Muscle of back (tissue), 13 donors: ENCODE measurements at places on chromosomes 11 and 22. TPM values are rescaled to one million over a fixed set of nuclear protein-coding genes. Genes with fewer than 3 reads are reported as not detected.

GRCh38 chr11:127075758-127076157, 75.2 kb upstream of the KIRREL3 start:
- DNase-seq = no peak

GRCh38 chr11:127950162-127950561, 637.2 kb downstream of the ETS1 start:
- no peak for DNase-seq

DNA sequence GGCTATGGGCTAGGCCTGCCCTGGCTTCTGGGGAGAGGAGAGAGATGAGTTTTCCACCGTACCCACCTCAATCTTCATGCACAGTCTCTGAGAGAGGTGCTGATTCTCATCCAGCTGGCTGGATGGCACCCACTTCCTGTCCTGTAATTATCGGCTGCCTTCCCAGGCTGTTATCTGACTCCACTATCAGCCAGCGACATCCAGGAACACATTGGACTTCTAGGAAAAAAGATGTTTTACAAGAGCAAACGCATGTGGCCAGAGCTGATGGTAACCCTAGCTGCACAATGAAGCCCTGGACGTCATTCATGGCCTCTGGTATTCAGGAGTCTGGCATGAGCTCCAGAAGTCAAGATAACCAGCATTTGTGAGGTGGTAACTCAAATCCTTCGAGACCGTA, 137.4 kb downstream of the EHF start:
- DNase-seq = no peak

GRCh38 chr22:27786965-27787364, 14.6 kb downstream of the MN1 start:
- no peak for DNase-seq

DNA sequence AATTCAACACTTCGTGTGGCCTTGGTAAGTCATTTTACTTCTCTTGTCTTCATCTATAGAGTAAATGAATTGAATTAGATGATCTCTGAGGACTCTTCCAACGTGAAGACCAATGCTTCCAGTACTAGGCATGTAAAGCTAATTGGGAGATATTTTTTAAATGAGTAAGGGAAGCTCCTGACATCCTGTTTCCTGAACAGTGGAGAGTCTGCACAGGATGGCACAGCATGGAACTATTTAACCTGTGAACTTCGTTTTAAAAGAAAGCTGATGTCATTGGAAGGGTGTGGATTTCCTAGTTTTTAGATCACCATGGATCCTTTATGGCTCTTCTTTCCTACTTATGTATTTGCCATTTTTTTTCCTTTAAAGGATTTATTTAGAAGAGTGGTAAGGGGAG, 48.4 kb upstream of the HSD17B12 start:
- DNase-seq = peak; percentile 9

DNA sequence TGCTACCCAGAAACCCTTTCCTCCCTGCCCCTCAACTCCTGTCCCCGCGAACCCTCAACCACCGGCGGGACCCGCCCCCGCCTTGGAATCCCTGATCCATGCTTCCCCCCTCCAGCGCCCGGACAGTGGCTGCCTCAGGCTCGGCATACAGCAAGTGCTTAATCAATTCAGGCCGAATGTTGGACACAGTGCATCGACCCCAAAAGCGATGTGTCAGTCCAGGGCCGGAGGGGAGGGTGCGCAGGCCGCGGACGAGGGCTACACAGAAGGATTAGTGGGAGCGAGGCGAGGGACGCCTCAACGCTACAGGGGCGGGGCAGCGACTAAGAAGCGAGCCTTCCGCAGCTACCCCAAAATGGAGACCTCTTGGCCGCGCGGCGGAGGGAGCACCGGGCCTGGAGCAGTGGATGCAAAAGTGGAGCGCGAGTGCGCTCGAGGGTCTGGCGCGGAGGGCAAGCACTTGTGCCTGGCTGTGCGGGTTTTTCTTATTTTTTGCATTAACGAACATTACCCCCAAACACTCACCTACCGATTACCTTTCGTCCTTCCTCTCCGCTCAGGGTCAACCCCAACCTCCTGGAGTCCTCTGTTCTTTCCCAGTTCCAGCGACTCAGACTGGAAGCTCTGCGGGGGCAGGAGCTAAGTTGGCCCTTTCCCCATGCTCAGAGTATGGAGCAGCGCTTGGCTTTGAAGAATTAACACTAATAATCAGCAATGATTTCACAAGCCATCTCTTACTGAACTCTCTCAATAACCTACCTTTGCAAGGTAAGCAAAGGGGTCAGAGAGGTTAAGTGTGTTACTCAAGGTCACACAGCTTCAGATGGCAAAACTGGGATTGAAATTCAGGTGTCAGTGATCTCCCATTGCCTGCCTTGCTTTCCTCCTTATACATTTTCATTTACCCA, 30.0 kb upstream of the WNT11 start:
- DNase-seq = peak; percentile 95

GRCh38 chr22:31106731-31107177, 614 bp downstream of the SELENOM start:
- no peak for DNase-seq

DNA sequence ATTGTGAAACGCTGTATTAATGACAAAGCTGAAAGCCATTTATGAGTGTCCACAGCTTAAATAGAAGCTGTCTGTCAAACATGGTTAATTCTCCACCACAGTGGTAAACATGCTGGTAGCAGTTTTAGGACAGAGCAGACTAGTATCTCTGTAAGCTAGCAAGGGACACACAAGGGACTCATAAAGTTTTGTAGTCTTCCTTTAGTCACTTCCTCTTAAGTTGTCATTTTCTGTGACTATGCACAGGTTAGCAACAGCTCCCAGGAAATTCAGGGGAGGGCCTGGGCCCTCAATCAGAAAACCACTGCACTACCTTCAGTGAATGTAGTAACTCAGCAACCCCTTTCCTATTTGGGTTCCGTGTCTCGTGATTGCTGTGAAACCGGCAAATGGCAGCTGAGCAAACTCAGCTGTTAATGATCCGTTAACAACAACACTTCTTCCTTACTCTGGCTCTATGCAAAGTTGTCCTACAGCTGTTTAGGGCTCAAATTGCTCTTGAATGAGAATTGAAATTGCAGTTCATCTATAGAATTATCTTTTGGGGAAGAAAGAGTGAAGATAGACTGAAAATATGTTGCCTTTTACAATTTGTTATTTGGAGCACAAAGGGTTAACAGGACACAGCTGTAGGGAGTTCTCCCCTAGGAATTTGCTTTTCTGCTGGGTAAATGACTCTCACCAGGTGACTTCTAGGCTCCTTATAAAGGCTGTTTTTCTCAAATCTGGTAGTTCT, at the start of gene MMP26:
MMP26 (plus strand) TSS at position 731 of the 736 bp plus-strand sequence.
- peak; percentile 44 for DNase-seq

- DNase-seq = no peak
Observed at GRCh38 chr11:114892381-114893197, 214.3 kb downstream of the NXPE2 start.

DNA sequence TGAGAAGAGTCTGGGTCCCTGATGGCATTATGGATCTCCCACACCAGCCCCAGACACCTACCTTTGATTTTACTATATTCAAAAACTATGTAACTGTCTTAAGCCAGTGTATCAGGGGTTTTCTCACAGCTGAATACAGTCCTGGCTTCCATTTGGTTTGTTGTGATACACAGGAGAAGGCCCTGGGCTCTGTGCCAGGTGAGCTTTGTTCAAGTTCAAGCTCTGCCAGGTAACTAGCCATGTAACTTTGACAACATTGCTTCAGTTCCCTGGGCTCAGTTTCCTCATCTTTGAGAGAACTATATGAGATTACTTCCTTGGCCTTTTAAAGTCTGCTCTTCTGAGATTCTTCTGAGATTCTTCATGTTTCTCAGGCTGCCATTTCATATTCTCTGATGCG, 327.5 kb upstream of the TENM4 start:
- DNase-seq = no peak

- no peak for DNase-seq
Observed at GRCh38 chr11:102712137-102712536, 6.6 kb upstream of the MMP27 start.

- DNase-seq = no peak
Observed at GRCh38 chr11:109062871-109063270, 359.1 kb upstream of the C11orf87 start.

DNA sequence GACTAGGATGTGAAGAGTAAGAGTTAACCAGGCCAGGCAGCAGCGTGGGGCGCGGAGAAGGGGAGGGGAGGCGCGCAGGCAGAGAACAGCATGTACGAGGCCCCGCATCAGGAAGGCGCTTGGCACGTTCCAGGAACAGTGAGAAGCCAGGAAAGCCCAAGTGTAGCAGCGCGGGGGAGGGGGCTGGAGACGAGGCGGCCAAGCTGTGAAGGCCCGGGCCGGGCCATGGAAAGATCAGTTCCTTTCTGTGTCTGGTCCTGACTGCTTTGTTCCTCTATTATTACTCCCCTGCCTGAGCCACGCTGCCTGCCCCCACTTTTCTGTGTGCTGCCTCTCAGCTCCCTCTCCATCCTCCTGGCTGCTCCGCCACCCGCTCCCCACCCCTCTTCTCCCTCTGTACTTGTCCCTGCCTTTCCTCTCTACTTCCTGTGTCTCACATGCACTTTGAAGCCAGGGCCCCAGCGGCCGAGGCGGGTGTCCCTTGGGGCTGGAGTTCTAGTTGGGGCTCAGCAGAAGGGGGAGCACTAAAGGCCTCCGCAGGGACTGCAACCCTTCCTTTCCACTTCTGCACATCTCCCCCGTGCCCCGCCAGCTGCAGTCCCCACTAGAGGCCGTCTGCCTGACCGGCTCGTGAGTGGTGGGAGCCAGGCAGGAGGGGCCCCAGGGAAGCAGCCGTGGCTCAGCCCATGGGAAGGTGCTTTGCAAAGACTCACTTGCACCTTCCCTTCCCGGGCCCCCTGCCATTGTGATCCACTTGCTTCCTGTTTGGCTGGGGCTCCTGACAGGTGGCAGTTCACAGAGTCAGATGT, 63.7 kb downstream of the PRDM11 start:
- DNase-seq = peak; percentile 94

- no peak for DNase-seq
Observed at GRCh38 chr11:124207102-124207792, 24.1 kb downstream of the OR10D3 start.

GRCh38 chr11:59551659-59552521, 40.6 kb downstream of the OR4D9 start:
- peak; percentile 87 for DNase-seq

- no peak for DNase-seq
Observed at GRCh38 chr22:46590334-46590733, 29.9 kb upstream of the GRAMD4 start.

- peak; percentile 94 for DNase-seq
Observed at GRCh38 chr11:119356349-119357031, 10.0 kb upstream of the MFRP start.

DNA sequence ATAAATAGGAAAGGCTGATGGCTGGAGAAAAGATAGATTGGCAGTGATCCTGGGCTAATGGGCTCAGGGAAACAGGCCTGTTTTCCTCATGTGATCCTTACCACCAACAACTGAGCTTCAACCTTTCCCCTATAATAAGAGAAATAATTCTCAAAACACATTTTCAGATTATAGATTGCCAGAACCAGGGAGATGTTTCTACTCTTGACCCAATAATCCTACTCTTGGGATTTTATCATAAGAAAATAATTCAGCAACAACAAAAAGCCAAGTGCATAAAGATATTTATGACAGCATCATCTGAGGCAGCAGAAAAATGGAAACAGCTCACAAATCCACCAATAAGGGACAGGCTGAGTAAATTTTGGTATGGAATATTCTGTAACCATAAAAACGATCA, 54.3 kb downstream of the ADM start:
- DNase-seq = no peak

DNA sequence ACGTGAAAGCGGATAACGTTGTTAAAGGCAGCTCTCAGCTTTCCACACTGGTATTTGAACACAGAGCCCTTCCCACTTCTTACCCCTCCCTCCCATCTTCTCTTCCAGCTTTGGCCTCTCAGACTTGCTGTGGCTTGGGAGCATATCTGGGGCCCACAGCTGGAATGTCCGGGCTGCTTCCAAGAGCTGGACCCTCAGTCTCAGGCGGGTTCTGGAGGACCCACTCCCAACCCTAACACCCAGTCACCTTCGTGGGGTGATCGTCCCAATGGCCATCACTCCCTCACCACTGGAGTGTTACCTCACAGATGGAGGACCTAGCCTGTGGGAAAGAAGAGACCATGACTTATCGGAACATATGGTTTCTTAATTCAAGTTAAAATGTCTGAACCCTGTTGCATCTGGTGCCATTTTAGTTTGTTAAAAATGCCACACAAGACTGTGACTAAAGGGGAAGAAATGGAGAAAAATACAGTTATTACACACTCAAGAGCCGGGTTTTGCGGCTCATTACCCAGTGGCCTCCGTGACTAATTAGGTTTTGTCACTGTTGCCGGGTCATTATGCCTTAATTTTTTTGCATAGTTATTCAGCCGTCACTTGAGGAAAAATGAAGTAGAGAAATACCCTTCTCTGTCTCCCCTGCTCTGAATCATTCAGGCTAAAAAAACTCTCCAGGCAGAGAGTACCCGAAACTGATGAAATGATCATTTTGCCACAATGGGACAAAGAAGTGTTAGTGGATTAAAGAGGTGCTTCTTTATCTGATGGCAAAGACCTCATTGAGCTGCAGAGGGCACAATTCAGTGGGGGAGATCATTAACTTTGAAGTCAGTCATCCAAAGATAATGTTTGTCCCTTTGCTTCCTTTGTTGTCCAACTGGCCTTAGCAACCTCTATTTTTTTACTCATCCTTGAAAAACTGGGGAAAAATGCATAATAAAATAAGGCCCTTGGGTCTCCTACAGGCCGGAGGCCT, 87.2 kb upstream of the HTATIP2 start:
- DNase-seq = no peak

- DNase-seq = no peak
Observed at GRCh38 chr22:47309476-47309875, 547.0 kb downstream of the TBC1D22A start.

DNA sequence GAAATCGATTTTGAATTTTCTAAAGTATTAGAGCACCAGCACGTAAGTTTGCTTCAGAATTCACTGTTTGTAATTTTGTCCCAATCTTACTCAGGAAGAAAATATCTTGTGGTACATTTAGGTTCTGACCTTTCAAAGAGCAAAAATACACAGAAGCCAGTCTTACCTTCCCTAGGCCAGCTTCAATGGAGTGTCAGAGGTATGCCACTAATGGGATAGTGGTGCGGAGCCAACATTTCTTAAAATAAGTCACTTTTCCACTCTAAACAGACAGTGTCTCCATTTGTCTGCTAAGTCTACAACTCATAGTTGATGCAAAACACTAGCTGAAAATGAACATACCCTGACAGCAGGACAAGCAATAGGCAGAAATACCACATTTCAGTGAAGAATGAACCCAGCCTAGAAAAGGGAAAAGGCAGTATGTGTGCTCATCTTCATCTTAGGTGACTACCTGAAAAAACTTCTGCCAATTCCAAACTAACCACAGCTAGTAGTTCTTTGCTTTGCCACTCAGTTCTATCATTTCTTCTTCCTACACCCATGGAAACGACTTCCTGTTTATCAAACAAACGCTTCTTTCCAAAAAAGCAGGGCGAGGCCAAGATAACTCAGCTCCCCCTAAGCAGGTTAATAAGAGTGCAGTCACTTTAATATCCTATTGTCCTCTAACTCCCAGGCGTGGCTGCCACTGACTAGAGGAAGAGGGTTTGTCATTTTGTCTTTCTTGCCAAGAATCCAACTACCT, 94.0 kb upstream of the APOA1 start:
- no peak for DNase-seq

- peak; percentile 44 for DNase-seq
Observed at GRCh38 chr22:33209930-33210784, 152.0 kb upstream of the SYN3 start.

The GRIA4 gene
- 6.5 TPM for polyA plus RNA-seq

The PHF21B gene
- polyA plus RNA-seq = 0.49 TPM

The SNX32 gene
- 2.3 TPM for polyA plus RNA-seq

The MIOX gene
- polyA plus RNA-seq = not detected

The RAB38 gene
- 1.3 TPM for polyA plus RNA-seq

The OR51B4 gene
- not detected for polyA plus RNA-seq

The FXYD6 gene
- 129 TPM for polyA plus RNA-seq

The KCTD17 gene
- 17.5 TPM for polyA plus RNA-seq

The PVALB gene
- 8.8 TPM for polyA plus RNA-seq

The ELF5 gene
- not detected for polyA plus RNA-seq

The SGSM1 gene
- 0.33 TPM for polyA plus RNA-seq

The MRGPRX4 gene
- not detected for polyA plus RNA-seq
